Activated CD8-positive, alpha-beta memory T cell treated with anti-CD3 and anti-CD28 coated beads for 1 hour (primary cell): ENCODE measurements at places on chromosomes 11 and 22.

DNA sequence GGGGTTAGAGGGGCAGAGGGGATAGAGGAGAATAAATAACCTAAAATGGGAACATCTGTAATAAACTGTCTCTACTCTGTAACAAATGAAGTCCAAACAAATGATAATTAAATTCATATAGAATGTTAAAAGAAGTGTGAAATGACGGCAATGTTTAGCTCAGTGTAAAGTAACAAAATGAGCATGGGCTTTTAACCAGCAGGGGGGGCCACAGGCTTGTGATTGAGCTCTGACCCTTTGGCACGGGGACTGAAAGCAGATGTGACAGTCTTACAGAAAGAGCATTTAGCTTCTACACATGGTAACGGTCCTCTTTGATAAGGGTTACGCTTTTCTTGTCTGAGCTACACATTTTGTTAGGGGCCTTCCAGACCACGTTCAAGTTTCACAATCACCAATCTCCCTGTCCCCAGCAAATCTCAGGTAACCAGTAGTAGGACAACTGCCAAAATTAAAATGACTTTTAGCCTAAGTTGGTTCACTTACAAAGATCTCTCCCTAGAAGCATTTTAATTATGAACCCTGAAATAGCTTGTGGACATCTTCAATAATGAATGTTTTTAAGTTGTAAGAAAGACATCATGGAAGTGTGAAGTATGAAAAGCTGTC lies 262.5 kb downstream of the DCDC1 start:
- DNase-seq: no peak

DNA sequence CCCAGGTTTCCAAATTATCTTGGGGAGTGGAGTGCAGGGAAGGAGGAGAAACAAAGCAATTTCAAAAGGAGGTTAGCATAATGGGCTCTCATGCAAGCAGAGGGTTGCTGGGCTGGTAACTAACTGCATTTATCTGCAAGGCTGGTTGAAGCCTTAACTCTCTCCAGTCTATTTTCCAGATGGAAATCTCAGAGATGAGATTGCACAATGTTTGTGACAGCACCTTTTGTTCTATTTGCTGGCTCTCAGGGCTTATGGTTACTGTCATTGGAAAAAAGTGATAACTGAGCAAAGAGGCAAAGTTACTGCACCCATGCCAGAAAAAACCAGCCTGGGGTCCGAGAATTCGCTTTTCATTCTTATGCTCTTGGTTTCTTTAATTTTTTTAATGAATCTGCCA lies 33.2 kb downstream of the ABCC8 start:
- DNase-seq: no peak

DNA sequence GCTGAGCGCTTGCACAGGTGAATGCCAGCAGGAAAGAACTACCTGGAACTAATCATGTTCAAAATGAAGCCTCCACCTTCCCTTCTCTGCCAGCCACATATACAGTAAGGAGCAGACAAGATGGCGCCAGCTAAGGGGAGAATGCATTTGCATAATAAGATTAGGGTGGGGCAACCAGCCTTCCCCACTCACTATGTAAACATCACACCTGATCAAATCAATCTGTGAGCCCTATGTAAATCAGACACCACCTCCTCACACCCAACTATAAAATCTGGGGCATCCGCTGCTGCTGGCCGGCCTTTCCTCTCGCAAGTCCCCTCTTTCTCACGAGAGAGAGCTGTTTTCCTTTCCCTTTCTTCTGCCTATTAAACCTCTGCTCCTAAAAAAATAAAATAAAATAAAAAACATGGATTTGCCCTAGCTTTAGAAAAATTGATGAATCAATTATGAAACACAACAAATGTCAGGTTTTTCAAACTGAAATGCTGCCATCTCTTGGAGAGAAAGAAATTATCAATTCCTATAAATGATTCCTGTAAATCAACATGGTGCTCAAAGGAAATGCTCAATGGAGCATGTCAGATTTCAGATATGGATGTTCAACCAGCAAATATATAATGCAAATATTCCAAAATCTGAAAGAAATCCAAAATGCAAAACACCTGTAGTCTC lies 108.9 kb downstream of the SGSM3 start:
- DNase-seq: no peak

- no peak for DNase-seq
Observed at GRCh38 chr11:19816817-19817216, 104.2 kb downstream of the NAV2 start.

DNA sequence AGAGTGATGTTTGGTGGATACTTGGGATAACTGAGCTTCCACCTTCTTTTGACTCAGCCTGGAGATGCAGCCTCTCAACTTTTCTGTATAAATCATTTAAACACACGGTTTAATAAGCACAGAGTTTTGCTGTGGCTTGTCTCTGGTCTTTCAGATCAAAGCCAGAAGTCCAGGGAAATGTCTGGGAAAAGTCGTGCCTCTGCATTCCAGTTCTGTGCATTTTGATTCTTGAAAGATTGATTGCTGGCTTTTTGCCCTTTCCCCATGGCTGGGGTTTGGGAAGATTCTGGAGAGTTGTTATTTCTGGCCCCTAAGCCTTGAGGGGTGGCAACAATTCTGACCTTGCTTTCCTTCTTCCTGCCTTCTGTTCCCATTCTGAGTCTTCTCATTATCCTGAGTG lies 154.1 kb downstream of the COMMD9 start:
- no peak for DNase-seq

GRCh38 chr11:34960277-34960676 lies 43.9 kb downstream of the PDHX start:
- DNase-seq: no peak

GRCh38 chr22:41499624-41500280 lies 30.8 kb downstream of the ACO2 start:
- DNase-seq: no peak

GRCh38 chr11:119684361-119685110 lies 44.5 kb downstream of the NECTIN1 start:
- DNase-seq: no peak

GRCh38 chr11:28401446-28401845 lies 293.3 kb downstream of the METTL15 start:
- DNase-seq: no peak

GRCh38 chr11:20031155-20032001 lies 128.9 kb downstream of the DBX1 start:
- DNase-seq: no peak

DNA sequence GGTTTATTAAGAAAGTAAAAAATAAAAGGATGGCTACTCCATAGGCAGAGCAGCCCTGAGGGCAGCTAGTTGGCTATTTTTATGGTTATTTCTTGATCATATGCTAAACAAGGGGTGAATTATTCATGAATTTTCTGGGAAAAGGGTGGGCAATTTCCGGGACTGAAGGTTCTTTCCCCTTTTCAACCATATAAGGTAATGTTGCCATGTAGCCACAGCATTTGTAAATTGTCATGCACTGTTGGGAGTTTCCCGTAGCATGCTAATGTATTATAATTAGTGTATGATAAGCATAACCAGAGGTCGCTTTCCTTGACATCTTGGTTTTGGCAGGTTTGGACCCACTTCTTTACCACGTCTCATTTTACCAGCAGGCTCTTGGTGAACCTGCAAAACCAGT lies 610.4 kb upstream of the B3GAT1 start:
- DNase-seq: no peak

GRCh38 chr22:19287076-19287707 lies 4.3 kb downstream of the CLTCL1 start:
- no peak for DNase-seq

- no peak for DNase-seq
Observed at GRCh38 chr11:64118876-64119665, 46.8 kb downstream of the MACROD1 start.

GRCh38 chr22:32355760-32356159 lies 1.9 kb upstream of the RFPL3 start:
- DNase-seq: no peak

DNA sequence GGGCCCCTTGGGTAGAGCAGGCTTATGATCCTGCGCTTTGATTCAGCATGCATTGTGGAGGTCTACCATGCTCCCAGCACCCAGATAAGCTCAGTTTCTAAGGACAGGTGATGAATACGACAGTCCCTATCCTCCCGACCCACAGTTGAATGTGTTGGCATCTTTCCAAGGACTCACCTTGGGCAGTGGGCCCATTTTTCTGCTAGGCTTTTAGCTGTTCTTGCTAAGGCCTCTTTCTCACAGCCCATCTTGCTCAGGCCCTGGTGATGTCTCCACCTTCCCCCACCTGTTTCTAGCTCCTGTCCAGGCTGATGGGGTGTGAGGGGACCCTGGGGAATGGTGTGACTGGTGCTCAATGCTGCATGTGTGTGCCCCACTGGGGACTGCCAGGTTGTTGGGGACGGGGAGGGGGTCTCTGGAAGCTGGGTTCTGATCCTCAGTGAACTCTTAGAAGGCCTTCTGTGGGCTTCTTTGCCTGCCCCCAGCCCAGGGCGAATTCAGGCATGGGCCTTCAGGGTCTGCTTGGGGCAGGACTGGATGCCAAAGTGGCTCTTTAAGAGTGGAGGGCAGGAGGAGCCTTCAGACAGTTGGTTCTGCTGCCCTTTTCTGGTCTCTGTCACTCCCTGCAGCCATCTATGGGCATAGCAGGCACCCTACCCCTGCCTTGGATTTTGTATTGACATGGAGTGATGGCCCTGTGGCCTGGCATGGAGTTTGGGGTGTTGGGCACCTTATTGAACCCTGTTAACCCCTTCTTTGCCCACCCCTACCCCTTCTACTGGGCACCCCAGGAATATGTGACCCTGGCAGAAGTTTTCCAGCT lies 33.1 kb downstream of the PHLDB1 start:
- DNase-seq: no peak

GRCh38 chr11:71449596-71449995 lies 1.4 kb upstream of the DHCR7 start:
- no peak for DNase-seq

DNA sequence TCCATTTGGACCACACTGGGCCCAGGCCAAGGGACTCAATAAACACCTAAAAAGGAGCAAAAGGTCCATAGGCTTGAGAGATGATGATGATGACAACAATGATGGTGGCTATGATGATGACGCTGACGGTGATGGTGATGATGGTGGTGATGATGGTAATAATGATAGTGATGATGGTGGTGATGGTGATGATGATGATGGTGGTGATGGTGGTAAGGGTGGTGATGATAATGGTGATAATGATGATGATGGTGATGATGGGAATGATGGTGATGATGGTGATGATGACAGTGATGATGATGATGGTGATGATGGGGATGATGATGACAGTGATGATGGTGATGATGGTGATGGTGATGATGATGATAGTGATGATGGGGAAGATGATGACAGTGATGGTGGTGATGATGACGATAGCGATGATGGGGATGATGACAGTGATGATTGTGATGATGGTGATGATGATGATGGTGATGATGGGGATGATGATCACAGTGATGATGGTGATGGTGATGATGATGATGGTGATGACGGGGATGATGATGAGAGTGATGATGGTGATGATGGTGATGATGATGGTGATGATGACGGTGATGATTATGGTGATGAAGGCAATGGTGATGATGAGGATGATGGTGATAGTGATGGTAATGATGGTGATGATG lies 7.1 kb upstream of the RASD2 start:
- no peak for DNase-seq

DNA sequence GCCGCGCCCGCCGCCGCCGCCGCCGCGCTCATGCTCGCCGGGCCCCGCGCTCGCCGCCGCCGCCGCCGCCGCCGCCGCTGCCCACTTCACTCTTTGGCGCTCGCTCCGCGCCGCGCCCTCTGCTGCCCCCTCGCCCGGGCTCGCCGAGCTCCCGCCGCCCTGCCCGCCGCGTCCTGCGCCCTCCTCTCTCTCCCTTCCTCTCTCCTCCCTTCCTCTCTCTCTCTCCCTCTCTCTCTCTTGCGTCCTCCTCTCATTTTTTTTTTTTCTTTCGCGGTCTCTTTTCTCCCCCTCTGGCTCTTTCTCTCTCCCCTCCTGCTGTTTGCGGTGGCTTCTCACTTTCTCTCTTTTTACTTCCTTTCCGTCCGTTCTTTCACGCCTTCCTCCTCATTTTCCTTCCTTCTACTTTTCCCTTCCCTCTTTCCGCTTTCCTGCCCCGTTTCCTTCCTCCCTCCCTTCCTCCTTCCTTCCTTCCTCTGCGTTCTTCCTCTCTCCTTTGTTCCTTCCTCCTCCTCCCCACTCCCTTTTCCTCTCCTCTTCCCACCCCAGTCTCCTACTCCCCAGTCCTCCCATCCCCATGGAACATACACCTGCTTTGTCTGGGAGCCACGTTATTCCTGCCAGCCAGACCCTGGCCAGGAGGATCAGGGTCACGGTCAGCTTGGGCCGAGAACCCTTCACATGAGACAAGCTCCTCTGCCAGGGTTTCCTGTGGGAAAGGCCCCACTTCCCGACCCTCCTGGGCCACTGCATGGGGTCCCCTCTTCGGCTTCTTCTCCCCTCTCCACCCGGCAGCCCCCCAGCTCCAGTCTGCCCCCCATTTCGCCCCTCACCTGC lies 19.3 kb upstream of the SHISAL1 start:
- no peak for DNase-seq

DNA sequence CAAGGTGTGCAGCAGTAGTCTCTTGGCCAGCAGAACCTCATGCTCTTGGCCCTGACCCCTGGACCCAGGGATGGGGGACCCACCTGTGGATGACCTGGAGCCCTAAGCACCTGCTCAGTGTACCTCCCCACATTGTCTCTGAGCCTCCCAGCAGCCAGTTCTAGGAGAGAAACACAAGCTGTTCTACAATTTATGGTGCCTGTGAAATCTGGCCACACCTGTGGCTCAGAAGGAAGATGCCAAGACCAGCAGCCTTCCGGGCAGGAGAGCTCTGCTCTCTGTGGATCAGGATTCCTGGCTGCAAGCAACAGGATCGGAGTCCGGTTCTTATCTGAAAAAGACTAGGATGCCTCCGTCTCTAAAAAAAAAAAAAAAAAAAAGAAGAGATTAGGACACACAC lies 103.6 kb upstream of the ANO1 start:
- DNase-seq: no peak

DNA sequence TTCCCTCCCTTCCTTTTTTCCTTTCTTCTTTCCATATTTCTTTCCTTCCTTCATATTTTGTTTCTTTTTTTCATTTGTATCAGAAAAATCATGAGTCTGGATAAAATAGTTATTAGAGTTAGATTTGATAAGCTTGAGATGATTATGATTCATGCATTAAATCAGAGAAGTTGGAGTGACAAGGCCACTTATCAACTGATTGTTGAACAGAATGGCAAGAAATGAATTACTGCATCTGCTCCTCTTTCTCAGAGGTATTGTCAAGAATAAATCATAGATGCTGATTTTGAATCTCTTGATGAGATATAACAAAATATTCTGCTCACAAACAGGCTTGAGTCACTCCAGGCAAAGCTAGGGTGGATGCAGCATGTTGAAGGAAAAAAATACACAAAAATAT lies 54.6 kb upstream of the ANO5 start:
- no peak for DNase-seq

GRCh38 chr11:127056338-127056971 lies 55.9 kb upstream of the KIRREL3 start:
- no peak for DNase-seq

GRCh38 chr22:45014654-45015053 lies 4.8 kb upstream of the PHF21B start:
- DNase-seq: no peak
